ENCODE measurements at places on chromosomes 12 and 14. TPM values are rescaled to one million over a fixed set of nuclear protein-coding genes. Genes with fewer than 3 reads are reported as not detected.

DNA sequence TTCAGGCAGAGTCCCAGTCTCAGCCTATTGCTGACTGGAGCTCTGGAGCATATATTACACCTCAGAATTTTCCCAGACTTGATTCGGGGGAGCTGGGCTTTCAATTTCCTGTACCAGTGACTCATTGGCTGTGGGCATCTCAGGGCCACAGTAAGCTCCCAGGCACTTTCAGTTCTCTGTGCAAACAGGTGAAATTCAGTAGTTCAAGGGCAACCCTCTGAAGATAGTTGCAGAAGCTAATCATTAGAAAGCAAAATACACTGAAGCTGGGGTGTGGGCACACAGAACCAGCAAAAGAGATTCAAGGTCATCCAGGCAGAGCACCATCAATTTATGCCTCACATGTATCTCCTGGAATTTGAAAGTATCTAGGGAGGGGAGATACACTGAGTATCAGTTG lies 8.1 kb upstream of the NIN start:
- DNase-seq, result no peak

DNA sequence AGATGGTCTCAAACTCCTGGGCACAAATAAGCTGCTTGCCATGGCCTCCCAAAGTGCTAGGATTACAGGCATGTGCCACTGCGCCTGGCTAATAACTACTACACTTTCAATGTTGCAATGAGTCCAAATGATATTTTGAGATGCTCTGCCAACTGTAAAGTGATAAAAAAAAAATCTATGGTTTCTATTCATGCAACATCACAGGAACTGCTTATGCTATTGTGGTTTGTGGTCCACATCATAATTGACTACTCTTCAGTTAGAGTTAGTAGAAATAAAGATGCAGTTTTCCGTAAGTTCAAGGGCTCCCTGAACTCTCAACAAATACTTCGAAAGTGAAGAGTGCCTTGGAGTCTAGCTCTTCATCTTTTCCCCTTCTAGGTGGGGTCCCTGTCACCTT lies 239.4 kb downstream of the C12orf75 start:
- DNase-seq, result no peak

- DNase-seq, result no peak
Observed at GRCh38 chr14:89239023-89239422, 178.0 kb downstream of the FOXN3 start.

Gene PAX9
- total RNA-seq, result 0.34 TPM

Data from glomerular endothelial cell (primary cell).